Activated T-helper 1 cell treated with anti-CD3 and anti-CD28 coated beads, Interleukin-2, amount 50 U/mL, for 16 hours (primary cell): ENCODE measurements at places on chromosomes 5 and 9.

GRCh38 chr5:180157866-180158265, 51.1 kb downstream of the RASGEF1C start:
- DNase-seq = no peak

- DNase-seq = no peak
Measured at GRCh38 chr5:3542158-3542557, 53.5 kb upstream of the IRX1 start.

DNA sequence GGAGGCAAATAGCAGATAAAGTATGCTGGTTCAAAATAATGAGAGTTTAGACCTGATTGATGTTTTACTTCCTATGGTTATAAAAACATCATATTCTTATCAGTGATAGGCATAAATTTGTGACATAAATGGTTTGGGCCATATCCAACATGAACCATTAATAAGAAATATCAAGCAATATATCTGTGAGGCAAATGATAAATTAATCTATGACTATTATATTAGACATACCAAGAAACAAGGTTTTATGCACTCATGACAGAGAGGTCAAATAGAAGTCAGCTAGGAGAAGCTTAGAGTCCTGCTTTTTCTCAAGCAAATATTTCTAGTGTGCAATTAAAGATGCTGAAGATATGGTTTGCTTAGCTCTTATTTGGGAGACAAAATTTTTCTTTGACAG, 10.4 kb downstream of the SMIM3 start:
- DNase-seq = no peak

DNA sequence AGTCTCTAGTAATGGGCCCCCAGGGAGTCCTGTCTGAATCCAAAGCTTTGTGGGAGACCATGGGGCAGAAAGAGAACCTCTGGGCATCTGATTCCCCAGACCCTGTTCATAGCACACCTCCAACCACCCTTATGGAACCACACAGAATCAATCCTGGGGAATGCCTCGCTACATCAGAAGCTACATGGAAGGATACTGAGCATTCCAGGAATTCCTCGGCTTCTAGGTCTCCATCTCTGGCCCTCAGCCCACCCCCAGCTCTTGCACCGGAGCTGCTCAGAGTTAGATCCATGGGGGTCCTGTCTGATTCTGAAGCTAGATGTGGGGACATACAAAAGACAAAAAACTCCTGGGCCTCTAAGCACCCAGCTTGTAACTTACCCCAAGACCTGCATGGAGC, 28.4 kb downstream of the VCP start:
- DNase-seq = no peak

DNA sequence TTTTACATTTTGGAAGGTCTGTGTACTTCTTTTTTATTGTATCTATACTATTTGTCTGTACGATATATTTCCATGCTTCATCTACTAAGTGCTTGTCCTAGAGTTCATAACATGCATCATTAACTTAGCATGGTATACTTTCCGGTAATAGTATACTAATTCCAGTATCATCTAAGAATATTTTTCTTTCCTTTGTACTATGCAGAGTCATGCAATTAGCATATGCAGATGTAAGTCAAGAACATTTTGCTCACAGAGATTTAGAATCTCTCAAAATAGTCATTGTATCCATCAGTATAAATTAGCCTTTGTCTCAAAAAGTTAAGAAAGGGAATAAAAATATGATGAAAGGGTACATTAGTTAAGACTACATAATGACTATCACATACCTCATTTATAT, 770.4 kb upstream of the GRAMD2B start:
- no peak for DNase-seq

DNA sequence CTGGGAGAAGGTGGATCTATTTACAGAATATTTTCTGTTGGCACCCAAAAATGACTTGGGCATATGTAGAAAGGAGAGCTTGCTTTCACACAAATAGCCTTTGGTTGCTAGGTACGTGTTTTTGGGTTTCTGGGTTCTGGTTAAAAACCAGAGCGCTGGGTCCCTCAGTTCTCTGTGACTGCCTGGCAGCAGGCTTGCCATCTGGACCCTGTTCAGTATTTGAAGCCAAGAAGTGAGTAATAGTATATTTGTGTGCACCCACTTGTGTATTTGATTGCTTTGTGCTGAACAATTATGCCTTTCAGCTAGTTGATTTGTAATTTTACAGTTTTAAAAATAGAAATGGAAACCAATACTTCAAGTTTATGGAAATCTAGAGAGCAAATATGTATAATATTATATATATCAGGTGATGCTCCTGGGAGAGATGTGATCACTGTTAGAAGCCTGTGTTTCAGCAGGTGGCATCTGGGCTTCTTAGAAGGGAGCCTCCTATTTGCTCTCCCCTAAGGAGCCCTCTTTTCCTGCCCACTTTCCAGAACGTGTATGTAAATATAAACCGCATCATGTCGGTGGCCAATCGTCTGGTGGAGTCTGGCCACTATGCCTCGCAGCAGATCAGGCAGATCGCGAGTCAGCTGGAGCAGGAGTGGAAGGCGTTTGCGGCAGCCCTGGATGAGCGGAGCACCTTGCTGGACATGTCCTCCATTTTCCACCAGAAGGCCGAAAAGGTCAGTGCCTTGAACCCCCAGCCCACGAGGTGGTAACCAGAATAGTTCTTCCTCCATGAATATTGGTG, 153.6 kb downstream of the TRIO start:
- no peak for DNase-seq
